Stimulated activated CD8-positive, alpha-beta memory T cell treated with anti-CD3 and anti-CD28 coated beads, Interleukin-12 subunit alpha, Interleukin-12 subunit beta, amount 100 ng/mL, for 1 hour (primary cell): ENCODE measurements at places on chromosomes 11 and 22.

DNA sequence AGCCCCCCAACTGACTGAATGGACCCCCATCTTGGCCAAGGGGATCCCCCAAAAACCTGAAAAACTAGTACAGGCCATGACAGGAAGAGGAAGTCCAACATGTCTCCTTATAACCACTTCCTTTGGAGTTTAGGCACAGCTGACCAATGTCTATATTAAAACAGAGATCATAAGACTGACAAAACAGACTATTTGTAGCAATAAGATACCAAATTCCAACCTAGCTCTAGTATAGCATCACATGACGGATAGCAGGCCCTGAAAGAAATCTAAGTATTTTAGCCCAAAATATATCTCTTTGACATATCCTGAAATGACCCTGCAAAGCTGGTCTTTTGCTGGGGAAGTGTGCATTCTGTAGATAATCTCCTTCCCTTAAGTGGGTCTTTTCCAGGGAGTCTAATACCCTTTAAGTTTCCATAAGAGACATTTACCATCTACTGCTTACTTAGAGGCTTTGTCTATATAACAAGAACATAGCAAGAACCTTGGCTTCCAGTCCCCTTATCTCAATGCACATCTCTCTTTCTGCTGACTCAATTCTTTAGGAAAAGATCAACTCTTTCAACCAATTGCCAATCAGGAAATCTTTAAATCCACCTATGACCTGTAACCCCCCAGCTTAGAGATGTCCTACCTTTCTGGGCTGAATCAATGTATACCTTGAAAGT, 34.9 kb upstream of the ACER3 start:
- DNase-seq = no peak

- DNase-seq = no peak
These were observed 20.6 kb downstream of the MRGPRG start for GRCh38 chr11:3197878-3198528.

GRCh38 chr11:124085583-124085982, 29.7 kb upstream of the VWA5A start:
- no peak for DNase-seq

DNA sequence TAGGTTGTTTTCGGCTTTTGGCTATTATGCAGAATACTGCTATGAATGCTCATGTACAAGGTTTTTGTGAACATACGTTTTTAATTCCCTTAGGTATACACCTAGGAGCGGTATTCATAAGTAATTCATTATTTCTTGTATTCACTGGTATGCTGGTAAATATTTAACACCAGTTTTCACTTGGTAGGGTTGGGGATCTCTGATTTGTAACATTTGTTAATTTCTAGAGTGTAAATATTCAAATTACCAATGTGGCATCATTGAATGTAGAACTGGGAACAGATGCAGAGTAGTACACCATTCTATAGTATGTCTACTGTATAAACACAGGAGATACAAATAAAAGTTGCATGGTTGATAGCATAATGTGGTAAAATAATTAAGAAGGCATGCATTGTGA, 16.3 kb downstream of the GVQW3 start:
- DNase-seq = no peak

GRCh38 chr11:44992181-44992582, 41.5 kb upstream of the TP53I11 start:
- no peak for DNase-seq

DNA sequence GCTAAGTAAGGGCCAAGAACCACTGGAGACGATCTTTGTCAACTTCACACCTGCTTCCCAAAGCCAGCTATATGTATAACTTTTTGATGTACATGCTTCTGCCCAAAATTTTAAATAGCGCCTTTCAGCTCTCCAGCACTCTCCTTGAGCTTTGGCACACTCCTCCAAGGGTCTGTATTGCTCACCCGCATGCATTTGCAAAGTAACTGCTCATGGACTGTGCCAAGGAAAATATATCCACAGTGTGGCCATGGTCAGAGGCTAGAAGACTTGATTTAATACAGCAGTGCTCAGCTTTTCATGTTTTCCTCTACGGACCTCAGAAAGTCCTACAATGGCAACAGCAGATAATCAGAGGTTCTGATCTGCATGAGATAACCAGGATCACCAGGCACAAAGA, 550.1 kb downstream of the SOX6 start:
- DNase-seq = no peak

DNA sequence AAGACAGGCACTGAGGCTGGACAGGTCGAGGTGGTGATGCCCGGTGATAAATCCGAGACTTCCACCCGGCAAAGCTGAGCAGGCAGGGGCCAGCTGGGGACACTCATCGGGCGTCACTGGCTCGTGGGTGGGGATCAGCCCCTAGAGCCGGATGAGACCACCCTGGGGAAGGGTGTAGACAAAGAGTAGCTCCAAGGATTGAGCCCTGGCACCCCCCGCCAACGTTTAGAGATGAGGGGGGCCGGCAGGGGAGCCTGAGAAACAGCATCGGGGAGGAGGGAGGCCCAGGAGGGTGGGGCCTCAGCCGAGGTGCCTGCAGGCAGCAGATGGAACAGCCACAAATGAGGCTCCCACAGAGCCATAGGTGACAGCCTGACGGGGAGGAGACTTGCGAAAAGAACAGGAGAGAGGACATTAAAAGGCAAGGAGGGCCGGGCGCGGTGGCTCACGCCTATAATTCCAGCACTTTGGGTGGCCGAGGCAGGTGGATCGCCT, 27.4 kb upstream of the CBX7 start:
- no peak for DNase-seq

DNA sequence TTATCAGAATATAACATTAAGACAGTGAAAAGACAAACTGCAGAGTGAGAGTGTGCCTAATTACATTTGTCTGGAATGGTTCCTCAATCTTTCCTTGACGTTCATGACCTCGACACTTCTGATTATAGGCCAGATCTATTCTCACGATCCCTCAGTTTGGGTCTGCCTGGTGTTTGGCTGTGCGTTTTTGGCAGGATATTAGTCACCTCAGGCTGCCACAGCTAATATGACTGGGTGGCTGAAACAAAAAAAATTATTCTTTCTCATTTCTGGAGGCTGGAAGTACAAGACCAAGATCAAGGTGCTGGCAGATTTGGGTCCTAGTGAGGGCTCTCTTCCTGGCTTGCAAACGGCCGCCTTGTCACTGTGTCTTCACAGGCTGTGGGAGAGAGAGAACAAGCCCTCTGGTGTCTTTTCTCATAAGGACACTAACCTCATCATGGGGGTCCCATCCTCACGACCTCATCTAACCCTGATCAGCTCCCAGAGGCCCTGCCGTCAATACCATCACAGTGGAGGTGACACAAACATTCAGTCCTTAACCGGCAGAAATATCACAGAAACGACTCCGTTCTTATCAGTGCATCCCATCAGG, 23.2 kb downstream of the IFITM10 start:
- DNase-seq = no peak

- DNase-seq = no peak
These were observed 17.1 kb downstream of the TOM1 start for GRCh38 chr22:35316751-35317150.

DNA sequence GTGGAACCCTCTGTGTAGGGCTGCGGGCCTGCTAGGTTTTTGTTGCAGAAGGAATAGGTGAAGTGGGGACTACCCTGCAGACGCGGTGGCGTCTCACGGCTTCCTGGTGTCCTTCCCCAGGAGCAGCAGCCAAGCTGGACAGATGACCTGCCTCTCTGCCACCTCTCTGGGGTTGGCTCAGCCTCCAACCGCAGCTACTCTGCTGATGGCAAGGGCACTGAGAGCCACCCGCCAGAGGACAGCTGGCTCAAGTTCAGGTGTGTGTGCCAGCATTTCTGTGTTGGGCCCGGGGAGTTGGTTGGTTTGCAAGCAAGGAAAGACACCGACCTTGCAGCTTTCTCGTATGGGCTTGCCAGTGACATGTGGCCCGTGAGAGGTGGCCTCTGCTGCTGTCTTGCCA, 15.3 kb downstream of the TAB1 start:
- no peak for DNase-seq

- no peak for DNase-seq
These were observed 871 bp upstream of the SEZ6L start for GRCh38 chr22:26168330-26168851.

- DNase-seq = no peak
These were observed 62.6 kb upstream of the PHF21A start for GRCh38 chr11:46183819-46184218.

- DNase-seq = no peak
These were observed 686.9 kb downstream of the NTM start for GRCh38 chr11:132057266-132057665.

- no peak for DNase-seq
These were observed 39.6 kb downstream of the NAT10 start for GRCh38 chr11:34145073-34145472.

DNA sequence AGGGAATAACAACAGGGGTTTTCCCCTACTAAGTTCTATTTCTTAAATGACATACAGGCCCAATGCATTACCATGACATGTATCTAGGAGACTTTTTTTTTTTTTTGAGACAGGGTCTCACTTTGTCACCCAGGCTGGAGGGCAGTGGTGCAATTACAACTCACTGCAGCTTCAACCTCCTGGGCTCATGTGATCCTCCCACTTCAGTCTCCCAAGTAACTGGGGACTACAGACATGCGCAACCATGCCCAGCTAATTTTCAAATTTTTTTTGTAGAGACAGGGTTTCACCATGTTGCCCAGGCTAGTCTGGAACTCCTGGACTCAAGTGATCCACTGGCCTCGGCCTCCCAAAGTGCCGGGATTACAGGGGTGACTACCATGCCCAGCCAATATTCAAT, 7.5 kb downstream of the CPSF7 start:
- DNase-seq = no peak

DNA sequence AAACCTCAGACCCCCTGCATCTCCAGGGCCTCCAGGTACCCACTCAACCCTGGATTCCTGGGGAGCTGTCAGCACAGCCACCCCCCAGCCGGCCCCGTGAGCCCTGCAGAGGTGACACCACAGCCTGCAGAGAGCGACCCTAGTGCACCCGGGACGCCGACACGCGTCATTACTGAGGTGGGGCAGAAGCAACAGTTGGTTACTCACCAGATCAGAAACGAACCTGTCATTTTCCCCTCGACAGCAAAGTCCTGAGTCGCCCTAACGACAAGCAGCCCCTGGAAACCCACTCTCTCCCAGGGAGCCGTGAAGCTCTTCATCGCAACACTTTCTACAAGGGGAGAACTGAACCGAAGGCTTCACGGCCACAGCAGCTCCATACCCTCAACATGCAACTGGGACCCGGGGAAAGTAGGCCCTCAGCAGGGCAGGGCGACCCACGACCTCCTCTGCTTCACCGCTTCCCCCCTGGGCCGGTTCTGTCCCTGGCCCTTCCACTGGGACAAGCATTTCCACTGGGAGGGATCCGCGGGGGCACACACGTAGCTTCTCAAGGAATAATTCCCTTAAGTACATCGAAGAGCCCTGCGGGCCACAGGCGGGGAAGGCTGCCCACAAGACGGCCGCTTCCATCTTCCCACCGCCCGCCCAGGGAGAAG, 1.6 kb downstream of the BRD1 start:
- DNase-seq = peak; percentile 50

- DNase-seq = no peak
These were observed 131.7 kb downstream of the TBC1D22A start for GRCh38 chr22:46894081-46894671.
